ENCODE measurements at places on chromosomes 5 and 9.

GRCh38 chr9:83281306-83282255 is 218.6 kb upstream of the RASEF start:
- no peak for DNase-seq

DNA sequence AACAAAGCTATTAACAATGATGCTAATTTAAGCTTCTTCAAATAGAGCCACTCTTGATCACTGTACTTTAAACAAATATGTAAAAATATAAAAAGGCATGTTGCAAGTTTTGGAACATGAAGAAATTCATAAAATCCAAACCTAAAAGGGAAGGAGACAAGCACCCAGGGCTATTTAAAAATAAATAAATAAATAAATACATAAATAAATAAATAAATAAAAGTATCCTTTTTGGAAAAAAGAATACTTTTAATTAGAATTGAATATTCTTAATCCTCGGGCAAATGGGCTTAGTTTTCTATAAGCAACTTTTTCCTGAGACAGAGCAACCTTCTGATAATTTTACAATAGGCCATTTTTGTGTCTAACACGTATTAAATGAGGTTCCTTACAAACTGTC is 147.5 kb upstream of the PCA3 start:
- no peak for DNase-seq

DNA sequence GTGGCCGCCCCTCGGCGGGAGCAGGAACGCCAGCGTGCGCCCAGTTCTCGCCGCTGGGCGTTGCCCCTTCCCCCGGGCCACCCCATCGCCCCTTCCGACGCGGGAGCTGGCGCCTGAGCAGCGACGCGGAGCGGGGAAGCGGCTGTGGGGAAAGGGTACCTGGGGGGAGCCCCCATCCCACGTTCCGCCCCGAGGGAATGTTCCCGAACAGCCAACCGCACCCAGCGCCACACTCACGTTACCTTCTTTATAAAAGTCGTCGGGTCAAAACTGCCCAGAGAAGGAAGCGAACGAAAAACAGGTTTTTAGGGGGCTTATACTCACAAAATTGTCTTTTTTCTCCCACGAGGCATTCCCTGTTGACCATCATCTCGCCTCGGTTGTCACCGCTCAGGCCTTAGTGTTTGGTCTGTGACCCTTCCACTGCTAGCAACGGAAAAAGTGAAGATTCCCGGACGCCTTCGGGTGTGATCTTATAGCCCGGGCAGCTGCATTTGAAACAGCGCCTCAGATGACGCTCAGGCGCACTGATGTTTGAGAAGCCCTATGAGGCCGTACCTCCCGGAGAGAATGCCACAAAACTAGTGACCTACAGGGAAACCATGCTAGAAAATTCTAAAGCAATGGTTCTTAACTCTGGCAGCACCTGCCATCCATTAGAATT is 475 bp upstream of the GOLM1 start:
- DNase-seq: peak; percentile 20

DNA sequence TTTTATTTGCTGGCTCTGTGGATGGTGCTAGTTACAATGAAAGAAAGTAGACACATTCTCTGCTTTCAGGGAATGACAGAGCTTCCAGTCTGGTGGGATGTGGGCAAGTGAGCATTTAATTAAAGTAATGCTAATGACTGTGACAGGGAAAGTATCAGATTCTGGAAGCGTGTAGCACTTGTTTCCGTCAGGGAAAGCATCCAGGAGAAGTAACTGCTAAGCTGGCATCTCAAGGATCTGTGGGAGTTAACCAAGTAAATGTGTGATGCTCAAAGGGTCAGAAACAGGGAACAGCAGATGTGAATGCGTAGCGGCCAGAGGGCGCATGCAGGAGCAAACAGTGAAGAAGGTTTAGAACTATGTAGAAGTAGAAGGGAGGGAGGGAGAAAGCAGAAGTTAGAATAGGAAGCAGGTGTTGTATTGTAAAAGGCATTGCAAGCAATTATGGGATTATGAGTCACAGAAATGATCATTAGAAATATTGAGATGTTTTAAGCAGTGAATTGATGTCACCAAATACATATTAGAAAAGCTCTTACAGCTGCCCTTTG is 12.2 kb downstream of the KLHL9 start:
- no peak for DNase-seq

DNA sequence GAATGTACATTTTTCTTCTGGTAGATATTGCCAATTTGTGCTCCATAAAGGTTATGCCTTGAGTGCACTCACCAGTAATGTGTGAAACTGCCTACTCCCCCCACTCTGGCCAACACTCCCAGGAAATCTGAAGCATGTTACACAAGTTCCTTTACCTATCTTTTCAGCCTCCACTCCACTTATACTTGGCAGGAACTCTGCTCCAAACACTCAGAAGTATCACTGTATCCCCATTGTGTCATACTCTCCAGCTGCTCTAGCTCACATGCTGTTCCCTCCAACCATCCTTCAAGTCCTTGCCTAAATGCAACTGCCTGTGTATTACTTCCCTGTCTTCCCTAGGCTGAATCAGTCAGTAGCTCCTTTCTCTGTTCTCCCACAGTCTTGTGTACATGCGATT is 28.3 kb downstream of the POU4F3 start:
- DNase-seq: no peak

DNA sequence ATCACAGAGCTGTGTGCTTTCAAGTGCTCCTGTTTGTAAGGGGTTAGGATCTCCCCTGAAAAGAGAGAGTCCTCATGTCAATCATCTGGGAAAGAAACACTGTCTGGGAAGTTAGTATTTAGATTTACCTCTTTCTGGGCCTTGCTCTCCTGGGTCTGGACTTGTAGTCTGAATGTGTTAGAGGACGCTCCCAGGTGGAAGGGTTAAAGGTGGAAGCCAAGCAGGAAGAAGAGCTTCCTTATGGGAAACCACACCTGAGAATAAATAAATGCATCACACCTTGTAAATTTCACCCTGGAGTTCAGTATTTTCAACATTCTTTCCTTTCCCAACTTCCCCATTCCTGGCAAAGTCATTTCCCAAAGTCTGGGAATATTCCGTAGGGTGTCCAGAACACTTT is 1.3 kb downstream of the PLGRKT start:
- no peak for DNase-seq

GRCh38 chr5:147359581-147359980 is 124.8 kb downstream of the STK32A start:
- no peak for DNase-seq

GRCh38 chr5:142433526-142434321 is 108.9 kb upstream of the SPRY4 start:
- DNase-seq: no peak

DNA sequence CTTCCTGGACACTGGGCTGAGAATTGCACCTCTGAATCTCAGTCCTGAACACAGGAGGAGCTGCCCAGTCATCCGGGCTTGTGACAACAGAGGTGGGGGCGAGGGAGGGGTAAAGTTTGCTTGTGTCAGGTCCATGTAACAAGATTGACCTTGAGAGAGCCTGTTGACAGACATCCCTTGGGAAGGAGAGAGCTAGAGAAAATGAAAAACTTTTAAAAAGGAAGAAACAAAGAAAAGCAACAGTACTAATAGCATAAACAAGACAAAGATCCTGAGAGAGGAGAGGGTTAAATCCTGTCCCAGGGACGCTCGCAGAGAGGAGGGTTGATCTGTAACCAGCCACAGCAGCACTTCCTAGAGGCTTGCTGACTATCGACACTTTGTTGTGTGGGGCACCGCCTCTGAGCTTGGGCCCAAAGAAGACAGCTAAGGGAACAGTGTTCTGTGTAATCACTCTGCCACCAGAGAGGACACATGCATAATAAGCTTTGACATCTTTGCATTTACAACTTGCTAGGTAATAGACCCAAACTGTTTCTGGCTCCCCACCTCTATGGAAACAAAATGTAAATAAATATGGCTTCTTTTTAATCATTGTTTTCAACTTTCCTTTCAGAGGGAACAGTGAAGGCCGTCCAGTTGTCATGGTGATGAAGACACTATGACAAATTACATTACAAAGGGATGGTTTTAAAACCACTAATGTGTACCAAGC is 363.7 kb downstream of the CSNK1G3 start:
- DNase-seq: peak; percentile 33

DNA sequence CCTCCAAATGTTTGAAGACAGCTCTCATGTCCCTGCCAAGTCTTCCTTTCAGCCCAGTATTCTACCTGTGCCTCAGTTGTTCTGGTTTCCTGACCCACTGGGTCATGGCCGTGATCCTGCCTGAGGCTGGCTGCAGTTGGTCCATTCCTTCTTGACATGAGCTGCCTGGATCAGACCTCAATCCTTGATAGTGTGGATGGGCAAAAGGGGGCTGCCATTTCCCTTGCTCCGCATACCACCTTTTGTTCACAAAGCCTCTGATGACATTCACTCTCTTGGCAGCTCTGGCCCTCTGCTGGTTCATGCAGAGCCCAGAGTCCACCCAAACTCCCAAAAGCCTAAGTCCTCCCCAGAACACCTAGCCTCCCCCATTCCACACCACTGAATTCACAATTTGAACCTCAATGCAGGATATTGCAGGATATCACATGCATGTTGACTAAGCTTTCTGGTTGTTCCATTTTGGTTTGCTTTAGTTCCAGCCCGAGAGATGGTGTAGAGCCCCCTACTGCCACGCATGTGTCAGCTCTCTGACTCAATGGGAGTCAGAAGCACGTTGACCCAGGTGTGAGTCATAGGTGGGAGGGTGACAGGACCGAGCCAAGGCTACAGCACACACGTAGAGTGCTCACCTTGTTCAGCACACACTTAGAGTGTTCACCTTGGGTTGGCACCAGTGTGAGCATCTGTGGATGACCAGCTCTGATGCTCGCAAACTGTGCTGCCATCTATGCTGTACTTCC is 137.2 kb downstream of the MTX3 start:
- no peak for DNase-seq

- no peak for DNase-seq
Observed at GRCh38 chr5:158534203-158534602, 565.5 kb downstream of the EBF1 start.

DNA sequence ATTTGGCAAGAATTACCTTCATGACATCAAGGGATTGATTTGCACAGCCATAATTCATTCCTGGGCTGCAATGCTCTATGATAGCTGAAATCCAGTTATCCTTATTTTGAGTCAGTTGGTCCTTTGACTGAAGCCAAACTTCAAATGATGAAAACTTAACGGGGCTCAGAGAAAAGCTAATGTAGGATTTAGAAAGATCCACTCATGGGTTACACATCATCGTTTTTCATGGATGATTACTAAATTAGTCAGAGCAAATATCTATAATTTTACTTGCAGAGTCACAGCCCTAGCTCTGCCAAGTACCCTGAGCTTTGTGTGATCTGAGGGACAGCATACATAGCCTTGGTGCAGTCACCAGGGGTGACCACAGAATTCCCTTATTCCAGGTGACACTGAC is 27.3 kb upstream of the MUSK start:
- no peak for DNase-seq

DNA sequence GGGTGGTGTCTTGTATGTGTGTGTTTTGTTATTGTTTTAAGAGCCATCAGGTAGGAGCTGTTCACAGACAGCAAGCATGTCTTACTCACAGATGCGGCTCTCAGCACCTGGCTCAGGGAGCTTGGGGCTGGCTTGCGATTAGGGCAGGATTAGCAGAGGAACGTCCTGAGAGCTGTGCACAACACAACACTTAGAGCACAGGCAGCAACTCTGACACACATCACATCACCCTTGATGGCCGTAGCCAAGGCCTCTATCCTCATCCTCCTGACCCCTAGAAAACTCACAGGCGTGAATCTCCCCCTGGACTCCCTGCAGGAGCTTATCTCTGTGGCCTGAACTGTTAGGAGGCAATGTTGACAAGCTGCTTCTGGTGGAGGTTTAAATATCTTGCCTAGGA is 7.1 kb upstream of the IL17B start:
- no peak for DNase-seq

DNA sequence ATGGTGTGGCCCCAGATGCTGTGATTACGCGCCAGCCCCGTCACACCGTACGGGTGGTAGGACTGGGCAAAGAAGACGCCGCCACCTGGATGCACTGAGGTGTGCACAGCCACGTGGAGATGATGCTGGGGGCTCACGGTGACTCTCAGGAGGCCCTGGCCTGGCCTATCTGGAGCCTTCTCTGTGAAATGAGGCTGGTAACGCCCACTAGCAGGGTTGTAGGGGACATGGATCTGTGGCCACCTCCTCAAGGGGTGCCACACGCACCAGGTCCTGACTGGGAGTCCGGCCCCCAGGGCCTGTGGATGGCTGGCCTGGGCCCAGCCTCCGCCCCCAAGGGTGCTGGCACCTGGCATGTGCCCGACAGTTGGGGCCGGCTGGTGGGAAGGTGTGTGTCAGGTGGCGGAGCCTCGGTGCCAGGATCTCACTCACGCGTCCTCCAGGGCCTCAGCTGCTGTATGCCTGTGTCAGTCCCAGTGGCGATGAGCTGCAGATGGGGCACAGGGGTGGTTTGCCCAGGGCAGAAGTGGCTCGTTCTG is 32.4 kb downstream of the NEK6 start:
- no peak for DNase-seq

DNA sequence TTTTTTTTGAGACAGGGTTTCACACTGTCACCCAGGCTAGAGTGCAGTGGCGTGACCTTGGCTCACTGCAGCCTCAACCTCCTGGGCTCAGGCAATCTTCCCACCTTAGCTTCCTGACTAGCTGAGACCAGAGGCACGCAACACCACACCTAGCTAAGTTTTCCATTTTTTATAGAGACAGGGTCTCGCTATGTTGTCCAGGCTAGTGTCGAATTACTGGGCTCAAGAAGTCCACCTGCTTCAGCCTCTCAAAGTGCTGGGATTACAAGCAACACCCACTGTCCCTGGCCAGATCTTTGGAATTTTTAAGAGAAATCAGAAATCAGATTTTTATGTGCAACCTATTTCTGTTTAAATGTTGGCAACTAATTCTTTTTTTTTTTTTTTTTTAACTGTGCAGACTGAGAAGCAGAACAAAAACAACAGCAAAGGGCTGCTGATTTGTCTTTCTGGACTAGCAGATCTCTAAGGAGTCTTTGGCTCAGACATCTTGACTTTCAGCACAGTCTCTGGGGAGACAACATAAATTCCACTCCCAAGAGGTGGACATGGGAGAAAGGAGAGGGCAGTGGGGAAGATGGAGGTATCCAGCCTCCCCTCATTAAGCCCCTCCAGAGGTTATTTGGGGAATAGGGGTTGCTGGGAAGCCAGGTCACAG is 54.4 kb upstream of the FABP6 start:
- no peak for DNase-seq

DNA sequence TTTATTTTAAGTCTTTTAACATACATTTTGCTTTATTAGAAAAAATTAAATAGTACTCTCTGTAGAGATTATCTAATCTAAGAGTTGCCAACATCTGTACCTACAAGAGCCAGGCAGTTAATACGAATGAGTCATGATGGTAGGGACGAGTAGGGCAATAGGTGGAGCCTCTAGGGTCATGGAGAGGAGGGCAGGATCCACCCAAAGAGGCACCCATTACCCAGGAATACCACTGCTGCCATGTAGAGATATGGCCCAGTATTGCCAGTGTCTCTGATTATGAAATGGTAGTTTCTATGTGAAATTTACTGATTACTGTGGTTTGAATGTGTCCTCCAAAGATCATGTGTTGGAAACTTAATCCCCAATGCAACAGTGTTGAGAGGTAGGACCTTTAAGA is 170.4 kb downstream of the PIK3R1 start:
- no peak for DNase-seq

DNA sequence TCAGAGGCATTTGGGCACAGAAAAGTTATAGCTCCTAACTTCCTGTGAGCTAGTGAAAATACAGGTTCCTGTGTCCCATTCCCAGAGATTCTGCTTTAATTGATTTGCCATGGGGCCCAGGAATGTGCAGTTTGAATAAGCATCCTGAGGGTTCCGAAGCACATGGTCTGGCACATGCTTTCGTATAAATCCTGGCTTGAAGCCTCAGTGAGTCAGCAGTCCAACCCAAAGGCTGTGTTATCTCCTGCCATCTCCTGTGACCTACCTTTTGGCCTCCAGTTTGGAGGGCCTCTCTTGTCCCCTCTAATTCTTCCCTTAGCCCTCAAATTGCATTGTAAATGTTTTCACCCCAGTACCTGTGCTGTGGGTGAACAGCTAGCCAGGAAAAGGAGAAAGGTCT is 183.8 kb downstream of the NR3C1 start:
- DNase-seq: no peak
